ENCODE measurements at places on chromosomes 4 and X.

DNA sequence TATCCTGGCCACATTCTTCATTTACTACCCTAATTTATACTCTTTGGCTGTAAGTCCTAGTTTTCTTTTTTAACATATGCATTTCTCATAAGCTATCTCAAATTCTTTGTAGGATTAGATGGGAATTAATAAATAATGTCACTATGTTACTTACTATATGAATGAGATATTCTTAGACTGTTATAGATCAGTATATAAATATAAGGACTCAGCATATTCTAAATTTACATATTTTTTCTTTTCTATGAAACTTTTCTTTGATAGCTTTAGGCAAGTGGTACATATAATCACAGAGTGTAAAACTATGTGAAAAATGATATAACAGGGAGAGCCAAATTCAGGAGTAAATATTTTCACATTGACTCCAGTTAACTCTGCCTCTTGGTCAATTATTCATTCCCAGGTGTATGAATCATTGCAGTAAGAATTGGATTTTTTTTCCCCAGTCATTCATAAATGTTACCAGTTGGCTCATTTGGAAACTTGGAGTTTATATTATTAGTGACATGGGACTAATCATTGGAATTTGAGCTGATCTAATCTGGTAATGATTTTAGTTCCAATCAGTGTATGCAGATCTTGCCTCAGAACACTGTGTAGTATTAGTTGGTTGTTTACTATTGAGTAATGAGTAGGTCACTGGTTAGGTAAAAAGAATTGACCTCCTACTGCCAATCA lies 25.3 kb downstream of the FHIP1A start:
- DNase-seq: peak; percentile 50

- no peak for DNase-seq
Measured at GRCh38 chr4:4789462-4789861, 70.0 kb upstream of the MSX1 start.

DNA sequence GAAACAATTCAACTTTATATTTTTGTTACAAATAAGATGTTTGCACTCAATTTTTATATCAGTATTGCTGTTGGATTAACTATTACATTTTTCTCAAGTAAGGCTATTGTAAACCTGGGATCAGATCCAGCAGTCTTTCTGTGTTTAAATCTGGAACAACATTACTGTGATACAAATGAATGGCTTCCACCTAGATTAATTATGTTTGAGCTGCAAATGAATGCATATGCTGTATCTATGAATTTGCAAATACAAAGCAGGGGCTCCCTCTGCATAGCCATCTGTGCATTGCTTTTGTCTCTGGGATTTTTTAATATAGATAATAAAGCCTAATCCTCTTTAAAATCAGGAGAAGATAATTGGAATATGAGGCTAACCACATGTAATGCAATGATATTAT lies 69.8 kb upstream of the NEIL3 start:
- no peak for DNase-seq

DNA sequence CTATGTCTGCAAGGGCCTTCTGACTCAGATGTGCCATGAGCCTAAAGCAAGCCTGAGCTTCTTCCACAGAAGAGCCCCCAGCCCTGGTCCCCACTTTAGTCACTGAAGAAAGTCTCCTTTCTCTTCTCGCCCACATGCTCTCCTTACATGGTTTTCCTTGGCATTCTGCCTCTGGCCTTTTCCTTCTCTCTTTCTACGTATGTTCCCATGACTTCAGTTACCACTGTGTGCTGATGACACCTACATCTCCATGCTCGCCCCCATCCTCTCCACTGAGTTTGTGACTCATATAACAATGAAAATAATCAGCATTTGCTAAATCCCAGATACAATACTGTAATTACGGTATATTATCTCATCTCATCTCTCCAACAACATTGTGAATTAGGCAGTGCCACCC lies 149.3 kb downstream of the AMMECR1 start:
- peak; percentile 5 for DNase-seq

- no peak for DNase-seq
Measured at GRCh38 chr4:17492876-17493275, 19.0 kb downstream of the QDPR start.

GRCh38 chr4:152572417-152573086 lies 36.7 kb upstream of the FBXW7 start:
- DNase-seq: no peak

DNA sequence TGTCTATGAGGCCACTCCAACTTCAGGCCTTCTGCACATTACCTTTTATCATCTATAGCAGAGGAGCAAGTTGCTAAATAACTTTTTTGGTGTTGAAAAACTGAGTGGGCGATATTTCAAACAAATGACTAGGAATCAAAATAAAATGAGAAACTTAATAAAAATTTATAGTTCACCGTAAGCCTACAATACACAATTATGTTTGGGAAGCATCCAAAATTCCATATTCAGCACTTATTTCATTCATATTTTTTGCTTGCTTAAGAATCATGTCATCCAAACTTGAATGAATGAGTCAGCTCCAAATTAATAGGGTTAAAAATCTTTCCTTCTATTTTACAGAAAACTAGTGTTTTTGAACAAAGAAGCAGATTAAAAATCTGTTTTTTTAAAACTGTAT lies 119.1 kb downstream of the SH3RF1 start:
- DNase-seq: peak; percentile 61

DNA sequence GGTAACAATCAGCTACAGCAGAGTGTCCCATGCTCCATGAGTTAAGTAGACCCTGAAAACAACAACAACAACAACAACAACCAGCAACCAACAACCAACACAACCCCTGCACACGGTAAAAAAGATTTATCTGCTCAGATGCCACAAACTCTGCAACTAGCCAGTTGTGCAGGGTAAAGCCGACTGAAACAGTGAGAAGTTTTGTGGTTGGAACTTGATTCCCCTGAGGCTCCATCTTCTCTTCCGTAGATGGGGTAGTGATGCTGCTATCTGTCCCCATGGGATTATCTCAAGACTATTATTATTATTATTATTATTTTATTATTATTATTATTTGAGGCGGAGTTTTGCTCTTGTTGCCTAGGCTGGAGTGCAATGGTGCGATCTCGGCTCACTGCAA lies 50.6 kb upstream of the RAPGEF2 start:
- DNase-seq: no peak

- no peak for DNase-seq
Measured at GRCh38 chr4:89123451-89123851, 12.1 kb downstream of the TIGD2 start.

- DNase-seq: no peak
Measured at GRCh38 chrX:70444326-70444945, at the start of gene DLG3. Gene DLG3 (plus strand): TSS chrX:70444835. CDS start chrX:70445202, 367 bp downstream.

DNA sequence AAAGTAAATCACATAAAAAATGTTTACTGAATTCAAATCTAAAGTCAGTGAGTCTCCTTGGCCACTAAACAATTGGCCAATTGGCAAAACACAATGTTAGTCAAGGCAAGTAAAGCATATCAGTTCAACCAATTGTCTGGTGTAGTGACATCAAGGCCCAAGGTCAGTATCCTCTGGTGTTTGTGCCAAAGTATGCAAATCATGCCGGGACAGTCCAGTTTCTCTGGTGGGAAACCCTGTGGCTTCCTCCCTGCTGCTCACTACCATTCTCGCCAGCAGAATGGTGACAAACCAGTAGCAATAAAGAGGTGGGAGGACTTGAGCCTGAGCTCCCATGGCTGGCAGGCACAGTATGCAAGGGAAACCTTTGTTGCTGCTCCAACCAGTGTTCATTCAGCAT lies 314.9 kb upstream of the FGF13 start:
- DNase-seq: no peak

- DNase-seq: no peak
Measured at GRCh38 chr4:81418572-81418971, 53.1 kb downstream of the RASGEF1B start.

GRCh38 chr4:145482209-145483037 lies 770 bp downstream of the SMAD1 start:
- peak; percentile 58 for DNase-seq

DNA sequence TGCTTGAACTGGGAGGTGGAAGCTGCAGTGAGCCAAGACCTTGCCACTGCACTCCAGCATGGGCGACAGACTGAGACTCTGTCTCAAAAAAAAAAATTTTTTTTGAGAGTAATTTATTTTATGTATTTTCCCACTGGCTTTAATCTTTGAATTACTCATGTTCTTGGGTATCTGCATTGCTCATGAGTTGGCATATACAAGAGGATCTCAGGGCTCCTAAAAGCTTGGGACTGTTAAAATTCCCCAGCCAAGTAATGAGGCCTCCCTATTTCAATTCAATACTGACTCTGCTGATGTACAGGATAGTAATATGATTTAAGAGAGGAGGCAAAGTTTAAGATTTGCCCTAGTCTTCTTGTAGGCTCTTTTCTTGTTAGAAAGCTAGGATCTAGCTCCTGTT lies 6.2 kb downstream of the IL21 start:
- DNase-seq: no peak

GRCh38 chr4:95360906-95361695 lies 187.7 kb downstream of the UNC5C start:
- DNase-seq: no peak

- no peak for DNase-seq
Measured at GRCh38 chr4:185956544-185956940, 112.4 kb upstream of the TLR3 start.

DNA sequence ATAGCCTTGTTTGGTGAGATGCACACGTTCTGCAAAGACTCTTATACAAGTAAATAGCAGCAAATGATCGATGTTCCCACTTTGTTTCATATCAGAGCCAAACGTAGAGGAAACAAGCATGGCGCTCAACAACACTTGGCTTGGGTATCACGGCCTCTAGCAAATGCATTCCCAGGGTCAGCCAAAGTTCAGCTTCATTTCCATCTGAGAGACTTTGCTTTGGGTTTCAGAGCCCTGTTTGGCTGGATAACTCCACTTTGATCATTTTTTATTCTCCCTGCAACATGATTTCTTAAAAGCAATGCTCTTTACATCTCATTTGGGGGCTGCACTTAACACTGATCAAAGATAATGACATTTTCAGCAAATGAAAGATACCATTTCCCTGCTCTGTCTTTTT lies 199.2 kb upstream of the FAM9B start:
- no peak for DNase-seq

DNA sequence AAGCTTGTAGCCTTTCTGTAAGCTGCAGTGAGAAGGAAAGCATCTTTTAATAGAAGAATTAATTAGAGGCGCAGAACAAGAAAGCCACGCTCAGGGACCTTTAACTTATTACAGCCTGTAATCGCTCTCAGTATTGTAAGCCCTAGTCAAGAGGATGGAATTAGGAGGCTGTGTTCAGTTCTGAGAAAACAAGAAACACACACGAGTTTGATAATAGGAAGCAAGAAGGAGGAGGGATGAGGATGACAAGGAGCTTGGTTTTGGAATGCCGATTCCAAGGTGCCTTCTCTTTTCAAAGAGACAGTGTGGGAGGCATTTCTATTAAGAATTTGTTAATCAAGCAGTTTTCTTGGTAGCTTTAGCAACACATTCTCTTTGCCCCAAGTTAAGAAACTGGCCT lies 69.3 kb downstream of the NYX start:
- DNase-seq: no peak

DNA sequence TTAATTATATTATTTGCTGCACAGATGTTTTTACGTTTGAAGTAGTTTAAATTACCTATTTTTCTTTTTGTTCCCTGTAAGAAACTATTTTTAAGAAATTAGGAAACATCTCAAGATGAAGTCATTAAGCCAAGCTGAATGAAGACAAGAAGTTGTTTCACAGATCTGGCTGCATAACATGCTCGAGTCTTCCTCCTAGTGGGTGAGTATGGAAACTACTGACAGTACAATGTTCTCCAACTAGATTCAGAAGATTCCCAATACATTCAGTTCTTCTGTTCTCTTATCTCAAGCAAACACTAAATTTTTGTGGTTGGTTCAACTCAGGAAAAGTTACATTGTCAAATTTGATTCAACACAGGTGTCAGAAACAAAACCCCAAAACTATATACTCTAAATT lies 256.8 kb upstream of the VCX start:
- DNase-seq: no peak

- DNase-seq: no peak
Measured at GRCh38 chr4:75235359-75235951, 278.7 kb downstream of the RCHY1 start.

DNA sequence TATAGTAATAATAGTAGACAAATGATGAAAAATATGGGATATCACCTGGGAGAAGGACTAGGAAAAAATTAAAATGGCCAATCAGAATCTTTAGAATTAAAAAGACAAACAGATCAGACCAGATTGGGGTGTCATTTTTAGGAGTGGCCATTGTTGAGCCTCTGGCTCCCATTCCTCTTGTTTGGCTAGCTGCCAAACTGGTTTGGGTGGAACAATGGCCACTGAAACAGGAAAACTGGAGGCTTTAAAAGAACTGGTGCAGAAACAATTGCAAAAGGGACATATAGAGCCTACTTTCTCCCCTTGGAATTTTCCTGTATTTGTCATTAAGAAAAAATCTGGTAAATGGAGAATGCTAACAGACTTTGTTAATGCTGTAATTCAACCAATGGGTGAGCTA lies 294.8 kb upstream of the DKK2 start:
- DNase-seq: no peak

GRCh38 chr4:138892483-138893407 lies 122.8 kb upstream of the NOCT start:
- DNase-seq: no peak

GRCh38 chr4:139955600-139955999 lies 198.4 kb downstream of the MAML3 start:
- DNase-seq: no peak

GRCh38 chr4:79043138-79043537 lies 103.9 kb upstream of the PAQR3 start:
- DNase-seq: no peak

DNA sequence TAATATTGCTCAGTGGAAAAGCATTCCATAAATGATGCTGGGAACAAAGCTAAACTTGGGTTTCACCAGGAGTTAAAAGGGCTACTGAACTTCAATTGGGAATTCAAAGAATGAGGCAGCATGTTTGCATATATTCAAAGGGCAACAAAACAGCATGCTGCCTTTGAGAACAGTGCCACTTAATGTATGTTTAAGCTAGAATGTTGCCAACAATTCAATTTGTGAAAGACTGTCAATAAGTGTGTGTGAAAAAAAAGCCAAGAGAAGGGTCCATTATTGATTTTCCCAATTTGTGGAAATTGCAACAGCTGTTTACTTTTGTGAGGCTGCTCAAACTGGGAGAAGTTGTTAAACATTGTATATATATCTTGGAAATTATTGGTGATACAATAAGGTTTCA lies 701.9 kb upstream of the ACTRT1 start:
- DNase-seq: no peak

- no peak for DNase-seq
Measured at GRCh38 chr4:6983544-6984142, 59.5 kb upstream of the TADA2B start.

Measured in fibroblast of skin of left biceps (primary cell).